ENCODE measurements at places on chromosomes 4 and X.
A peak's percentile ranks its signal among the peaks of the same experiment; 100 is the strongest.

DNA sequence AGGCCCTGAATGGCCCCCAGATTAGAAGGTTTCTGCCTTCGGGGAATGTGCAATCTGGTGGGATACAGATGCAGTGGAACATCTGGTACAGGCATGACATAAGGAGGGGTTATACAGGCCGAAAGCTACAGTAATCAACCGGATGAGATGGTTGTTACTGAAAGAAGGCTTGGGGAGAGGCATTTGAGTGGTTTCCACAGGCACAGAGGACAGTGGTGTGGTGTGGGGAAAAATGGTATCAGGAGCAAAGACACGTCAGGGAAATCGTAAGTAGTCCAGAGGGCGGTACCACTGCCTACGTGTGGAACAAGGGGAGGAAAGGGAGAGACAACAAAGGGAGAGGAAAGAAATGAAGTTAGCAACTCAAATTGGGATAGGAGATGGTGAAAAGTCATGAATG lies 3.0 kb downstream of the PDLIM3 start:
- no peak for DNase-seq

GRCh38 chrX:17960891-17961290 lies 99.8 kb upstream of the RAI2 start:
- no peak for DNase-seq

DNA sequence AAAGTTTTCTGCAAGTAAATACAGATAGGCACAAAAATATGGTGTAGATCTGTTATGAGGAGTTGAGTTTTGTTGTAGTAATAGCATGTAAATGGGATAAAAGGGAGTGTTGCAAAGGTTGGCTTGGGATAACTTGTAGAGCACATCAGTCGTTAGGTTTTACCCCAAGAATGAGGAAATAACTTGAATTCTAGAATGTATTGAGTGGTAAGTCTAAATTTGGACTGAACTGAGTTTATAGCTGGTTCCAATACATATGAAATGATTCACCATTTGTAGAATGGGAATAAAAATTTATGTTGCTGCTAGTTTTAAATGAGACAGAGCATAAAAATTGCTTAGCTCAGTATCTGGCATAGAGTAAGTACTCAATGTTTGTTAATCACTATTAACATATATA lies 719.2 kb downstream of the FSTL5 start:
- DNase-seq, result no peak

DNA sequence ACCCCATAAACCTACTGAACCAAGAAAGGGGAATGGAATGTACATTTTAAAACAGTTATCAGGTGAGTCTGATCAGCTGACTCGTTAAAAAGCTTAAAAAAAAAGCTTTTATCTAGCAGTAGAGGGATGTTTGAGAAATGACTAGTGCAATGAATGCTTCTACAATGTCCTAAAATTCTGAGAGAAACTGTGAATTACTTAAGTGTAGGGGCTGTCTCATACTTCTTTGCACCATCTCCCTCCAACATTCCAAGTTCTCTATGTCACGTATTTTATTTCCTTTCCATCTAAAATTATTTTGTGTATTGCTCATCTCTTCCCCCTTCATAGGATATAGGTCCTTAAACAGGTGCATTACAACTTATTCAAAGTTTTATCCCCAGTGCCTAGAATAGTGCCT lies 11.9 kb upstream of the AREG start:
- no peak for DNase-seq

DNA sequence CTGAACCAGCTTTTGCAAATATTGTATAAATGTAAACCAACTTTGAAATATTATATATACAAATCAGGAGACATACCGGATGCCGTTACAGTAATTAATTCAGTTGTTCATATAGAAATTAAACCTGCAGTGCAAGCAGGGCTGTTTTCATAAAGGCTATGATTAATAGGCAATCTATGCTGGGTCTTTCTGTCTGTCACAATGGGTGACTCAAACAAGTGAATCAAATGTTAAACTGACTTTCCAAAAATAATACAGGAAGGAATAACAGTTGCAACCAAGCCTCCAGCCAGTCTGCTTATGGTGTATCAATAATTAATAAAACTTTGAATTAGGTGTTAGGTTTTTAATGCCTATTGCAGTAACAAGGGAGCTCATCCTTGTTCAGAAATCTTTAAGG lies 43.9 kb downstream of the GABRB1 start:
- DNase-seq, result no peak

DNA sequence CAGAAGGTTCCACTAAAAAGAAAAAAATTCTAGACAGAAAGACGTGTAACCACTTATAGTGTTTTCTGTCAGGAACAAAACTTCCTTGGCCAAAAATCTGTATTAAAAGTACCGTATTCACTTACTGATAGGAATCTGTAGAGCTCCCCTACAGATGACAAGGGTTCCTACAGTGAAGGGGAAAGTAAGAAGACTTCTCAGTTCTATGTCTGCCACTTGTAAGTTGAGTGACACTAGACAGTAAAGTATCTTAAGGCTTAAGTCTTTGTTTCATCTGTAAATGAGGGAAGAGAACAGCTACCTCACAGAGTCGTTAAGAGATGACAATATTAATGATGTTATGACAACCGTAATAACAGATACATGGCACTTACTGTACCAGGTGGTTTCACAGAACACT lies 3.3 kb downstream of the COQ2 start:
- DNase-seq, result no peak

DNA sequence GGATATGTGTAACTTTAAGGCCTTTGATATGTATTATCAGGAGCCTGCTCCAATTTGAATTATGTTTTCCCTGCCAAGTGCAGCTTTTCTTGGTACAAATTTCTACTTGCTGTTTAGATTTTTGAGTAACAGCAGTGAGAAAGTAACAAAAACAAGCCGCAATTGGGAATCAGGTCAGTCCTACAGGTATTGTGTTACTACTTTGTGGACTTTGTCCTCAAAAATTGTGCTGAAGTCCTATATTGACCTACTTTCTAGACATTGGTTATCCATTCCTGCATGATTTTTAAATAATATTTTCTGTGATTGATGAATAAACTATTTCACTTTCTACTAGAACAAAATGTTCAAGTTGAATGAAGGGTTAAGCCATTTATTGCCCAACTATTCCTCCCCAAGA lies 5.7 kb downstream of the CDKN2AIP start:
- no peak for DNase-seq

- DNase-seq, result no peak
Measured at GRCh38 chr4:161704040-161704439, 459.8 kb downstream of the FSTL5 start.

GRCh38 chr4:16250661-16251365 lies 24.5 kb upstream of the TAPT1 start:
- no peak for DNase-seq

- no peak for DNase-seq
Measured at GRCh38 chrX:82125103-82125502, 923.2 kb downstream of the SH3BGRL start.

GRCh38 chr4:142984871-142985585 lies 138.9 kb upstream of the INPP4B start:
- DNase-seq, result no peak

GRCh38 chr4:6525474-6525873 lies 49.5 kb upstream of the MAN2B2 start:
- no peak for DNase-seq

DNA sequence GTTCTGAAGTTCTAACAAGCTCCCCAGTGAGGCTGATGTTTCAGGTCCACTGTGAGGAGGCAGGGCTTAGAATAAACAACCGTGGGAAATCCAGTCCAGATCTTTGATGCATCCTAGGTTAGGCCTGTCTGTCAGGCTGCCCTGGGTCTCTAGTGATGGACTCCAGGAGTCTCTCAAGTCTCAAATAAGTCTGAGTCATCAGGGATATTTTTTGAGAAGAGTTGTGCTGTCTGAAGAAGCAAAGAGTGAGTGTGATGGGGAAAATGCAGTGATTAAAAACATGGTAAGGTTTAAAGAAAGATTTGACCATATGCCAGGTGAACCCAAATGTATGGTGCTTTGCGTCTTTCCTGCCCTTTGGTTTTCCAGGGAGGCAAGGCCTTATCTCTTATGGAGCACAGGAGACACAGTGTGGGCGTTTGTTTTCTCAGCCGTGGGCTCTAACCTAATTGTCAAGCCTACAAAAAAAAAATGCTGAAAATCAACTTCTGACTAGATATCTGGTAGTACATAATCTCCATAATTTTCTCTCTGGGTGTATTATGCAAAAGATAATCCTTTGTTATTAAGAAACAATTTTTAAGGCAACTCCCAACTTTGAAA lies 100.7 kb downstream of the PTTG2 start:
- no peak for DNase-seq

GRCh38 chr4:40283413-40283812 lies 51.7 kb upstream of the CHRNA9 start:
- no peak for DNase-seq

- DNase-seq, result peak; percentile 21
Measured at GRCh38 chr4:35730414-35730813, 513.9 kb downstream of the ARAP2 start.

DNA sequence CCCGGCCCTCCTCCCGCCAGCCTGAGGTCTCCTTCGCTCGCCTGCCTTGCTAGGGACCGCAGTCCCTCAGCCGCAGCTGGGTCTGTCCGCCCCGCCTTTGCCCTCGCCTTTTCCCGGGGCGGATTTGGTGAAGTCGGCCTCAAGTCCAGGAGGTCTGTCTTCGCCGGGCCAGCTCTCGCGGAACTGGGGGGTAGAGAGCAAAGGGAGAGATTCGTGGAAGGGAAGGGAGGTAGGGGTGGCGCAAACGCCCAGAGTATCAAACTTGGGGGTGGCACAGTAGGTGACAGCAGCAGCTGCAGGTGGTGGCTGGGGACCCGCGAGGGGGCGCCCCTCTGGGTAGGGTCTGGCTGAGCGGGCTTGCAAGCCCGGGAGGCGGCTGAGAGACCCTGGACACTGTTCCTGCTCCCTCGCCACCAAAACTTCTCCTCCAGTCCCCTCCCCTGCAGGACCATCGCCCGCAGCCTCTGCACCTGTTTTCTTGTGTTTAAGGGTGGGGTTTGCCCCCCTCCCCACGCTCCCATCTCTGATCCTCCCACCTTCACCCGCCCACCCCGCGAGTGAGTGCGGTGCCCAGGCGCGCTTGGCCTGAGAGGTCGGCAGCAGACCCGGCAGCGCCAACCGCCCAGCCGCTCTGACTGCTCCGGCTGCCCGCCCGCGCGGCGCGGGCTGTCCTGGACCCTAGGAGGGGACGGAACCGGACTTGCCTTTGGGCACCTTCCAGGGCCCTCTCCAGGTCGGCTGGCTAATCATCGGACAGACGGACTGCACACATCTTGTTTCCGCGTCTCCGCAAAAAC lies at the start of gene NPY2R:
Gene NPY2R, plus strand, starts transcription at position 379 of the 797 bp plus-strand sequence. CDS start 5,304 bp downstream, outside the sequence.
- peak; percentile 22 for DNase-seq

DNA sequence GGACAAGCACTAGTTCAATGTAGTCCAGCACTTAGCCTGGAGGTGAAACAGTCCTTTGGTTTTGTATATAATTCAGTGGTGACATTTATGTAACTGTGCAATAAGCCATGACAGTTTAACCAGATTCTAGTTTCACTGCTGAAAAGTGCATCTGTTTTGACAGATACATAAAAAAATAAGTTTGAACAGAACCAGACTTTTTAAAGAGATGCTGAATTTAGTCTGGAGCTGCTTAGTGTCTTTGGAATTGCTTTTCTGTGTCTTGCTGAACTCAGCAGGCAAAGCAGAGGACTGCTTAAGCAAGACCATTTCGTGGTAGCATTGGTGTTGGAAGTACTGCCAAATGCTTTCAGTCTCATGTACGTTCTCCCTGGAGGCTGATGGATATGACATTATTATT lies 393.5 kb downstream of the MAPK10 start:
- no peak for DNase-seq

- no peak for DNase-seq
Measured at GRCh38 chr4:111639876-111640275, 505.4 kb upstream of the FAM241A start.

DNA sequence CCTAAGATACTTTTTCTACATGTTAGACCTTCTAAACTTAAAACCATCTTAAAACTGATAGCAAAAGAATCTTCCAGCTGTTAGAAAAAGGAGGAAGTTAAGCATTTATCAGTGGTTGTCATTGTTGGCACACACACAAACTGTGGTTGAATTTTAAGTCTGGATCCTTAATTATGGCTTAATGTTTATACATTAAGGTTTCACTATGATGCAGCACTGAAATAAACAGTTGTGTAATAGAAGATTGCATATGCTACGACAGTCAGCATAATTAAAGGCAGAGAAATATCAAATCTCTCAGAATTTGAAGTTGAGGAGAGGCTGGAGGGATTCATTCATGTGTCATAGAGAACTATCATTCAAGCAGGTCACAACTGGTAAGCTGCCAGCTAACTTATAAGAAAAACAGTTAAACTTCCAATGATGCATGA lies 32.3 kb downstream of the ADGRA3 start:
- no peak for DNase-seq
